ENCODE measurements at places on chromosomes 4 and X.

DNA sequence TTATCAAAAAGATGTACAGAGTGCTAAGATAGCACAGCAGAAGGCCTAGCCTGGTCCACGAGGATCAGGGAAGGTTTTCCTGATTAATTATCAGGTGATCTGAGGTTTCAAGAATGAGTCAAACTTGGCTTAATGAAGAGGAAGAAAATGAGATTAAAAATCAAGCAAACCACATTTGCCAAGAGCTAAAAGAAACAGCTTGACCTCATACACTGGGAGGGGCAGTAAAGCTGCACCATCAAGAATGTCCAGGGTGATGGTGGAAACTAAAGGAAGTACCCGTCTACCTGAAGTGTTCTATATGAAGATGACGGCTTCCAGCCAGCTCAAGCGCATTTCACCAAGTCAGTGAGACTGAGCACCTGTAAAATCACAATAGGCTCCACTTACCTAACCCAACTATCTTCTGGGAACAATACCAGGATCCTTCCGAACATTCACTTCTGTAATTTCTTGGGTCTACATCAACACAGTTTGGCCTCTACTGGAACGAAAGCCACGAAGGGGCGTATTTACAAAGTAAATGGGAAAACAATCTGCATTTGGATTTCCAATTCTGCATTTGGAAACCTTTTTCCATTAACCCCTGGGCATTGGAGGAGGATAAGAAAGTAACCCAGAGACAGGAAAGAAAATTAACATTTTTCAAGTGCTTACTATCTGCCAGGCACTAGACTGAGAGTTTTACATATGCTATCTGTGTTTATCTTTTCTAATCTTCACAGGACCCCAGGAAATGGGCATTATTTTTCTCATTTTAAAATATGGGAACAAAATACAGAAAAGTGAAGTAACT is 114.0 kb upstream of the DCLK2 start:
- DNase-seq, result no peak

- DNase-seq, result no peak
Observed at GRCh38 chr4:136357556-136357955, 1174.7 kb downstream of the PCDH18 start.

- no peak for DNase-seq
Observed at GRCh38 chr4:168787801-168788595, 222.1 kb downstream of the CBR4 start.

DNA sequence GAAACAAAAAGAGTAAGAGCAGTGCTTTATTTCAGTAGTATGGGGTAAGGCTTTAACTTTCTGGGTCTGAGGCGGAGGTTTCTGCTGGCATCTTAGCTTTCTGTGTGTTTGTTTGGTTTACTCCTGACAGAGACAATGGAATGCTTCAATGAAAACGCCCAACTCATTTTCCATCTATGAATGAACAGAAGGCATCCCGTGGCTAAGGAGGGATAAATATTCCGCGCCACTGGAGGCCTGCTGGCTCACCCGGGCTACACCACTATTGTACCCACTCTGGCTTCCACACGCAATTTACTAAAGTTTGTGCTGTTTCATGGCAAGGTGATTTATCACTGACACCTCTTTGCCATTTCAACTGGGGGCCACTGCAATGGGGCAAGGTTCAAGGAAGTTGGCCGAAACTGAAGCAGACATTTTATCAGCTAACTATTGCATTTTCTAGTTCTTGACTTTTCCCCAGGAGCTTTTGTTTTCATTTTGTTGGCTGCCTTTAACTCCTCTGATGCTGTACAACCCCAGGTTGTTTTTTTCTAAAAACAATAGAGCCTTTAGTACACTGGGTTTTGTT is 32.8 kb upstream of the PPARGC1A start:
- DNase-seq, result no peak
